CD4-positive, alpha-beta T cell treated with Interleukin-1 beta for 1 hour (primary cell): ENCODE measurements at places on chromosomes 2 and 18.

GRCh38 chr18:21181766-21182165 lies 60.3 kb upstream of the GREB1L start:
- no peak for DNase-seq

DNA sequence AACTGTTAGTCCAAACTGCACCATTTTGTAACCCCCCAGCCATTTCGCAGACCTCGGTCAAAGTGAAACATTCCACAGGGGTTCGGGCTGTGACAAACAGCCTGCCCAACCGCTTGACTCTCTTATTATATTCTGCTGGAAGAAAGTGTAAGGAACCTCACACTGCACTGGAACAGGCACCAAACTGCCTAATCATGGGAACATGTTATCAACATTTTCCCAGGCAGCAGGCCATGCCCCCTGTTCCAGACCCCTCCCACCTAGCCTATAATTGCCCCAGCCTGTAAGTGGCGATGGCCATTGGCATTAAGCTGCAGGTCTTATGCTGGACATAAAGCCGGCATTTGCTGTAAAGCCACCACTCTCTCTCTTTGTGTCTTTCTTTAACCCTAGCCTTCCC lies 16.9 kb downstream of the LYG2 start:
- DNase-seq = no peak

- no peak for DNase-seq
These were observed 13.9 kb upstream of the THSD7B start for GRCh38 chr2:136751406-136751805.

DNA sequence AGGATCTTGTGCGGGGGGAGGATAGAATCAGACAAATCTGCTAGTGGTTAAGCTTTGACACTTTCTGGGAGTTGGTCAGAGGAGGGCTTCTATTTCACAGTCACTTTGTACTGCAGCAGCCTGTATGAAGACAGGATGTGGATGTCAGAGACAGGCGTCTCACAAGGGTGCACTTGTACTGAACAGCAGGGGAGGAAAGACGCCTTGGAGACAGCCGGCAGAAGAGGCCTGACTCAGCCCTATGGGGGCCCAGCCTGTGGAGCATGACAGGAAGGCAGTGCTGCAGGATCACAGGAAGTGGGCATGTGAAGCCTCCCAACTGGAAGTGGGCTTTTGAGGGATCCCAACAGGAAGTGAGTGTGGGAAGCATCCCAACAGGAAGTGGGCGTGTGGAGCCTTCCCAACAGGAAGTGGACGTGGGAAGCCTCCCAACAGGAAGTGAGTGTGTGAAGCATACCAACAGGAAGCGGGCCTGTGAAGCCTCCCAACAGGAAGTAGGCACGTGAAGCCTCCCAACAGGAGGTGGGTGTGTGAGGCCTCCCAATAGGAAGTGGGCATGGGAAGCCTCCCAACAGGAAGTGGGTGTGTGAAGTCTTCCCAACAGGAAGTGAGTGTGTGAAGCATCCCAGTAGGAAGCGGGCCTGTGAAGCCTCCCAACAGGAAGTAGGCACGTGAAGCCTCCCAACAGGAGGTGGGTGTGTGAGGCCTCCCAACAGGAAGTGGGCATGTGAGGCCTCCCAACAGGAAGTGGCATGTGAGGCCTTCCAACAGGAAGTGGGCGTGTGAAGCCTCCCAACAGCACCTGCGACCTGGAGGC lies 212.3 kb downstream of the SNTG2 start:
- DNase-seq = peak; percentile 18

DNA sequence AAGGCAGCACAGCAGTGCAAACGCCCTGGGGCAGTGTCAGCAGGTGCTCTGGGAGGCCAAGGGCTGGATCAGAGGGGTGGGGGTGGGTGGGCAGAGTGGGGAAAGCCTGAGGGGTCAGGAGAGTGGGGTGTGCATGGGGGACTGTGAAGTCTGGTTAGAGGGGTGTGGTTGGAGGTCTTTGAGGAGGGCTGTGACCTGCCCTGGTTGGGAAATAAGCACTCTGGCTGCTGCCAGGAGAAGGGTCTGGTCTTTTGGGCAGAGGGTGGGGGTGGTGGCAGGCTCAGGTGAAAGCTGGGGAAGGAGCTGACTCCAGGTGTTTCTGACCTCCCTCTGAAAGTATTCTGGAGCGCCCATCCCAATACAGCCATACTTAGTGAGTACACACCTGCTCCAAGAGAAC lies 4.2 kb downstream of the ALPI start:
- no peak for DNase-seq

DNA sequence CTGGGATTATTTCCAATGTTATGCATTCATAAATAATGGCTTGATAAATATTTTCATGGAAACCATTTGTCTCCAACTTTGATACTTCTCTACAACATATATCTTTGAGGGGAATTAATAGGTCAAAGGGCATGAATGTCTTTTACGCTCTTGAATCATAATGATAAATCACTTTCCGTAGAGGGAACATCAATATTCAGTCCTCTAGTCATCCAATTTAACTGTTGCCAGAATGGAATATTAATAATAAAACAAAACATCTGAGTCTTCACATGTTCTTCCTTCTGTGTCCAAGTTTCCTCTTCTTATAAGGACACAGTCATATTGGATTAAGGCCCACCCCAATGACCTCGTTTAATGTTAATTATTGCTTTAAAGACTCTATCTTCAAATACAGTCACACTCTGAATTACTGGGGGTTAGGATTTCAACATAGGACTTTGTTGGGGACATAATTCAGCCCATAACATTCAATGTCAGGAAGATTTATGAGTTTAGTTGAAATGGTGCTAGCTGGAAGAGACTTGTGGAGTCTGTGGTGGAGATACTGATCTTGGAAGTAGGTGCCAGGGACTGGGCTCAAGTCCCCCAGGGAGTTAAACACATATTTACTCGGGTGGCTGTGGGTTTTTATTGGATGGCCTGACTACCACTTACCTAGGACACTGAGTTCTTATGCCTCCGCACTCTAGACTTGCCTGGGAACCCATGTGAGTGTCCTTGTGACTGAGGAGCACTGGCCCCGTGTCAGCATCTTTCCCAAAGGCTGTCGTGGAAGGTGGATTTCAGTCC lies 85.0 kb upstream of the SEC11C start:
- no peak for DNase-seq

DNA sequence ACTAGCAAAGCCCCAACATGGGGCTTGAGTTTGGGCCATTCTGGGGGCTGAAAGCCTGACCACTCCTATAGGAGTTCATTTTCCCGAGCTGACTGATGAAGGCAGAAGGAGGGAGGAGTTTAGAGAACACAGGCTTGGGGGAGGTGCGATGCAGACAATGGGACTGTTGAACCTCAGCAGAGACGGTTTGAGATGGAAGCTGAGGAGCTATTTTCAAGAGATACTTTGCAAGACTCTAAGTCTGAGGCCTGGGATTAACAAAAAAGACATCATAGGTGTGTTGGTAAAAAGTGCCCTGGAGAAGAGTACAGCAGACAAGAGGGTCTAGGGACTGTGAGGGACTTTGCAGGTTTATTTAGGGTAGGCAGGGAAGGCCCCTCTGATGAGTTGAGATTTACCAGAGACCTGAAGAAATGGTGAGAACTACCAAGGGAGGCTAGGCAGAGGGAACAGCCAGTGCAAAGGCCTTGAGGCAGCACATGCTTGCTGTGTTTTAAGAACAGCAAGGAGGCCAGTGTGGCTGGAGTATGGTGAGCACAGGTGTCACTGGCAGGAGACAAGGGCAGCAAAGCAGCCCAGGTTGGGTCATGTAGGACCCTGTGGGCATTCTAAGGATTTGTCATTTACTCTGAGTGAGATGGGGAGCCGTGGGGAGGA lies 31.6 kb downstream of the PCBP1 start:
- no peak for DNase-seq

GRCh38 chr2:159157361-159158209 lies 128.9 kb downstream of the WDSUB1 start:
- no peak for DNase-seq

DNA sequence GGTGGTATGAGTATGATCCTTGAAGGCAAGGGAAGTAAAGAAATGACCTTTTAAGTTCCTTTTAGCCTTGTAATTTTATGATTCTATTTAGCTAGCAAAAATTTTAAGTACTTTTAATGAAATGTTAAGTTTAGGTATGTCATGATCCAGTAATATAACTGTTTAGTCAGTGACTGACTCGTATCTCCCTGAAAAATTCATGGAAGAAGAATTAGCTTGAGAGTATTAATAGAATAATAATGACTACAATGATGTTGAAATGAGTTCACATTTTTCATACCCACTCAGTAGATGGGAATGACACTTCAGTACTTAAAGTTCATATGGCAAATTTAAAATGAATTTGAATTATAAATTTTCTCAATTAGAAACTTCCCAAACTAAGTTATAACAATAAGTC lies 14.6 kb downstream of the RAB3GAP1 start:
- no peak for DNase-seq

GRCh38 chr2:226873051-226873620 lies 37.3 kb downstream of the RHBDD1 start:
- DNase-seq = no peak

GRCh38 chr2:142877216-142877838 lies at the start of gene KYNU:
TSS of gene KYNU (plus strand) at chr2:142877664. CDS start at chr2:142885368, 7,704 bp downstream.
- DNase-seq = peak; percentile 29

- no peak for DNase-seq
These were observed 36.7 kb downstream of the LDLRAD4 start for GRCh38 chr18:13254971-13255927.
